Activated naive CD4-positive, alpha-beta T cell treated with Interleukin-2 at 50 U/mL for 16 hours (primary cell): ENCODE measurements at places on chromosomes 4 and X.

DNA sequence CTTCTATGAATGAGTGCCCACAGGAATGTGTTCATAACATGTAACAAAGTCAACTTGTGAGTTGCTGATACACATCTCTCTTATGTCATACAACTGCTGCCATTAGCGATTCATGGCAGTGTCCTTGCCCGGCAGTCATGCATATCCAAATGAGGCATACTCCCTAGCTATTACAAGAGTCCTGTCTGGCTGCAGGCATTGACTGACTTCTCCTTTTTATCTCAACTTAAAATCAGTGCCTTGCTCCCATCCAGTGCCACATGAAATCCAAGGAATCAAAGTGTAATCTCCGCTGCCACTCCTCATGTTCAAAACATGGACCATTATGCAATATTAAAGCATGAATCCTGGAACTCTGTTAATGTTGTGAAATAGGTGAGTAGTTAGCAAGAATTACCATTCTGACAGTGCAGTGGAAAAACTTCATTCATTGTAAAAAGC lies 348.9 kb upstream of the FTHL17 start:
- no peak for DNase-seq

- DNase-seq = no peak
Measured at GRCh38 chr4:110808351-110808878, 185.5 kb upstream of the PITX2 start.

GRCh38 chrX:17038681-17039161 lies 92.3 kb downstream of the REPS2 start:
- no peak for DNase-seq

DNA sequence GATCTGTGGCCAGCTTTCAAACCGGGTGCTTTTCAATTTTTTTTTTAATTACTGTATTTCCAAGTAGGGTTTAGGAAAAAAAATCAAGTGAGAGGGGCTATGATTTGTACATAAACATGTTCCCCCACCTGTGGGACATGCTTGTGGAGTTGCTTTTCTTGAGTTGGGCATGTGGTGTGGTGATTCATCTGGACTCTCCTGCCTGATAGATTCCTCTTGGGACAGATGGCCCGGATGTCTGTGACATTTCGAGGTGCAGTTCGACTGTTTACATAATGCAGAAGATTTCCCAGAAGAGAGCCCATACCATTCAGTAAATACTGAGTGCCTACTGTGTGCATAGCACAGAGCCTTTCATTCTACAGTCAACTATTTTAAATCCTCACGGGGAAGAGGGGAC lies 49.9 kb downstream of the DOCK11 start:
- DNase-seq = no peak

GRCh38 chrX:3713225-3713936 lies at the start of gene PRKX:
TSS of gene PRKX (minus strand) at chrX:3713649. CDS start at chrX:3713253, 396 bp downstream.
- DNase-seq = peak; percentile 71

- no peak for DNase-seq
Measured at GRCh38 chrX:13369256-13370030, 49.6 kb upstream of the ATXN3L start.

GRCh38 chr4:18518098-18518497 lies 496.5 kb upstream of the LCORL start:
- no peak for DNase-seq

DNA sequence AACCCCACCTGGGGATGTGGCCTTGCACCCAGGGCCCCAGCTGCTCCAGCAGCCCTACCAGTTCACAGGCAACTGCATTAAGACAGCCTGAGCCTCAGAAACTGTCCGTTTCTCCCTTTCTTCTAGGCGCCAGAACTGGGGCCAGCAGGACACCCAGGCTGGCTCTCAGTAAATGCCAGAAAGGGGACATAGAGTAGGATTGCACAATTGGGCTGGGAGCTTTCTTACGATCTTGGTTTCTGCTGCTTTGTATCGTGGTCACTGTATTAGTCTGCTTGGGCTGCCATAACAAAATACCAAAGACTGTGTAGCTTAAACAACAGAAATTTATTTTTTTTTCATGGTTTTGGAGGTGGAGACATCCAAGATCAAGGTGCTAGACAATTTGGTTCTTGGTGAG lies 48.4 kb downstream of the NALF2 start:
- DNase-seq = no peak

DNA sequence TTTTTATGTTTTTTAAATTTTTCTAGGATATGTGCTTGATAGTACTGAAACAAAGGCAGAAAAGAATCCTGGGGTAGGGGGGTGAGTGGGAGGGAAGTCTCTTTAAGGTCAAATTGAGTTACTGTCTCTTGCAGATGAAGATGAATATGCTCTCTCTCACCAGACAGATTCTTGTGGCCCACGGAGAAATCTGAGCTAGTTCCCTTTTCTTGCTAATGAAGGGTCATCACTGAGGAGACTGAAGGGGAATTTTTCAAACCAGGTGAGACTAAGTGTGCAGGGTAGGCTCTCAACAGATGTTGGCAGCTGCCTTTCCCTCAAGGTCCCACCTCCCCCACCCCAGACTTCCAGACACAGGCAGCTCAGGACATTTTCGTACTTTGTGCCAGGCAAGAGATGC lies 21.5 kb downstream of the FAM9C start:
- no peak for DNase-seq

DNA sequence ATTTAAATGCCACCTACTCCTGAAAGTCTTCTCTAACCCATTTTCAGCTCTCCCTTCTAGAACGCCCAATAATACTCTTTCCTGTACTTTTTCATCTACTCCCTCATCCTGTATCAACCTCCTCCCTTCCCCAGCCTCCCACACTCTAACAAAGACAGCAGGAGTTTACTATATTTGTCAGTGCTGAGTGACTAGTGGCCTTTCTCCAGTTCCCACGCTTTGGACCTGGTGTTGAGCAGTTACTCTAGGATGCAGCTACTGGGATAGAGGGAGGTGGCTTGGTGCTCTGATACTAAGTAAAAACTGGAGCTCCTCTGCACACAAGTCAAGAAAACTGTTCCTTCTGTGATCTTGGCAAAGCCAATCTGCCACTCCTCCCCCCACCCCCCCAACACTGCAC lies 36.1 kb upstream of the KLHL13 start:
- no peak for DNase-seq

GRCh38 chr4:22237155-22237751 lies 278.6 kb downstream of the ADGRA3 start:
- peak; percentile 1 for DNase-seq

GRCh38 chrX:3994315-3994714 lies 280.9 kb upstream of the PRKX start:
- DNase-seq = no peak

DNA sequence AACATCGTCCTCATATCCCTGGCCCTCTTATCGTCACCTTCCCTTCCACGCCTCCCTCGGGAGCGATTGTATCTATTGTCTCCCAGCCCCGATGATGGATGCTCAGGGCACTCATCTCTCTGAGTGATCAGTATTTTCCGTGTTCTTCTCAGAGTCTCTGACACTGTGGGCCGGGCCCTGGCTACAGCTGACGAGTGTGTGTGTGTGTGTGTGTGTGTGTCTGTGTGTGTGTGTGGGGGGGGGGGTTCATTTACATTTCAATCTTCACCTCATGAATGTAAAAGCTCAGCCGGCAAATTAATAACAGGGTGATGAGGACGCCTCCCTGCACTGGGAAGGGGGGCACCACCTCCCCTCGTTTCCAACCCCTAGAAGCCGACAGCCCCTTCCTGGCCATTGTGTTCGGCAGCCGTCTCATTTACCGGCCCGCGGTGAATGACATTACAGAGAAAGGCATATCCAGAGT lies 159.5 kb downstream of the SHOX start:
- no peak for DNase-seq

- DNase-seq = no peak
Measured at GRCh38 chr4:161525121-161525520, 638.7 kb downstream of the FSTL5 start.

DNA sequence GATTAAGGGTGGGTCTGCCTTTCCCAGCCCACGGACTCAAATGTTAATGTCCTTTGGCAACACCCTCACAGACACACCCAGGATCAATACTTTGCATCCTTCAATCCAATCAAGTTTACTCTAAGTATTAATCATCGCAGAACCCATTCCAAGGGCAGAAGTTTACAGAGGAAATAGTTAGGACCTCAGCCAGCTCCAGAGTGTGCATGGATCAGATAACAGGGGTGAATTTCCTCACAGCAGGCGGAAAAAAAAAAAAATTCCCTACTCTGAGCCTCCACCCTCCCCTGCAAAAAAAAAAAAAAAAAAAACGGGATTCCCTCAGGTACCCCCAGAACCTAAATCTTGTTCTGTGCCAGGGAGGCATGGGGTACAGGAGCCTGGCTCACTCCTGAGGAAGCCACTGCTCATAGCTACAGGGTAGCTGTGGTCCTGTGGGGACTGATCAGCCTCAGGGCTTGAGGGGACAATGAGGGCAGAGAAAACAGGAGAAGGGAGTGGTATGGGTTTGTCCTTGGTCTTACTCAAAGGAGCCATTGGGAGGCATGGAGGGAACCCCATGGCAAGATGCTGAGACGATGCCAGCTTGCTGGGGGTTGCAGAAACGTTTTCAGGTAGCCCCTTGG lies 113.0 kb downstream of the DHRSX start:
- no peak for DNase-seq

DNA sequence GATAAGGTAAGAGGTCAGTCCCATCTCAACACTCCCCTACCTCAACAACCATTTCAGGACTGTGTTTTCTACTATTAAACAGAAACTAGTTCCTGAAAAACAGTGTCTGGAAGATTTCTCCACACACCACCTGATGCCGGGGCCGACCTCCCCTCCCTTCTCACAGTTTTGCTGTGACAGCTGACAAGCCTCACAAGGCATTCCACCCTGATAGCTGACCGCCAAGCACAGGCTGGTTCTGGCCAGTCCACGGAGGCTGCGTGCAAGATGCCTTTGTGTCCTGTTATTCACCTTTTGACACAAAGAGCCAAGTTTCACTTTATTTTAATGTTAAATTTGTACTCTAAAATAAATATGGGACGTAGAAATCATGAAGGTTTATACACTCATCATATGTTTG lies 758.6 kb downstream of the PDHA2 start:
- DNase-seq = no peak

GRCh38 chr4:148034813-148035212 lies 302.9 kb downstream of the ARHGAP10 start:
- DNase-seq = no peak

- DNase-seq = no peak
Measured at GRCh38 chr4:124713185-124713592, 657 bp upstream of the ANKRD50 start.

DNA sequence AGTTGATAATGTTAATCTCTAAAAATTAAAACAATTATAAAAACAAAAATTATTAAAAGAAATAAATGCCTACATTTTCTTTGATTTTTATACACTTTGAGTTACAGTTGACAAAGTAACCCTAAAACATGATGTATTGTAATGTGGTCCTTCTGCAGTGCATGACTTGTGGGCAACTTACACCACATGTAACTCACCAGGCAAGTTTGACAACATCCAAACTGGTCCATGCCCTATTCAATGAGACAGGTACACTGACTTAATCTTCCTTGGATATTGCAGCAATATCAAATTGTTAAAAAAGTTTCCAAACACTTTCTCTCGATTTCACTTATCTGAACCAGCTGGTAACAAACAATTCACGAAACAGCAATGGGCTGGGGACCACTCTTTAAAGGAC lies 81.5 kb downstream of the FTHL17 start:
- DNase-seq = no peak

GRCh38 chr4:27908356-27908755 lies 1047.7 kb downstream of the STIM2 start:
- DNase-seq = no peak

DNA sequence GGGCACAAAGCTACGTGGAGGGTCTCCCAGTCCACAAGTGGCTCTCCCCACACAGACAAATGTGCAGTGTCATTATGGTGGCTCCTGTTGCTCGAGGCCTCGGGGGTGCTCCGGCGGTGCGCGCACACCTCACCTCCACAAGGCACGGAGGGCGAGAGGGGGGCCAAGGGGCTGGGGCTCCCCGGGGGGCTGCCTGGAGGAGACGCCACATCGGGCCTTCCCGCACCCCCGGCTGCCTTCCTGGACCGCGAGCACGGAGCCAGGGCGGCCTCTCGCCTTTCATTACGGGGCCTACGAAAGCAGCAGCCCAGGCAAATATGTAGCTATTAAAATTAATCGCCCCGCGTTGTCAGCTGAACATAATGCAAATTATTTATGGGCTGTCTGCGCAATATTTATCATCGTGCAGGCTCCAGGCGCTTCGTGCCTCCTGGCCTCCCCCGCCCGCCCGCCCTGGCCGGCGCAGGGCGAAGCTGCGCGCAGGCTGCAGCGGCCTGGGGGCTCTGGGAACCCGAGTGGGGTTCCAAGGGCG lies 70.8 kb upstream of the BCOR start:
- no peak for DNase-seq

GRCh38 chr4:52848254-52848653 lies 13.9 kb upstream of the RASL11B start:
- no peak for DNase-seq

DNA sequence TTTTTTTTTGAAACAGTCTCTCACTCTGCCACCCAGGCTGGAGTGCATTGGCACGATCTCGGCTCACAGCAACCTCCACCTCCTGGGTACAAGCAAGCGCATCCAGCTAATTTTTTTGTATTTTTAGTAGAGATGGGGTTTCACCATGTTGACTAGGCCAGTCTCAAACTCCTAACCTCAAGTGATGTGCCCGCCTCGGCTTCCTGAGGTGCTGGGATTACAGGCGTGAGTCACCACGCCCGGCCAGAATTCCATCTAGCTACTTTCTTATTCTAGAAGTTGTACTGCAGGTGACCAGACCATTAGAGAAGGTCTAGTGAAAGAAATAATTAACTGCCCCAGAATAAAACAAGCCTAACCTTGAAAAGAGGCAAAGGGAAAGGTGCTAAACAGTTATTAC lies 2.3 kb downstream of the LRBA start:
- DNase-seq = peak; percentile 18

- no peak for DNase-seq
Measured at GRCh38 chr4:120078216-120078615, 11.6 kb upstream of the MAD2L1 start.

DNA sequence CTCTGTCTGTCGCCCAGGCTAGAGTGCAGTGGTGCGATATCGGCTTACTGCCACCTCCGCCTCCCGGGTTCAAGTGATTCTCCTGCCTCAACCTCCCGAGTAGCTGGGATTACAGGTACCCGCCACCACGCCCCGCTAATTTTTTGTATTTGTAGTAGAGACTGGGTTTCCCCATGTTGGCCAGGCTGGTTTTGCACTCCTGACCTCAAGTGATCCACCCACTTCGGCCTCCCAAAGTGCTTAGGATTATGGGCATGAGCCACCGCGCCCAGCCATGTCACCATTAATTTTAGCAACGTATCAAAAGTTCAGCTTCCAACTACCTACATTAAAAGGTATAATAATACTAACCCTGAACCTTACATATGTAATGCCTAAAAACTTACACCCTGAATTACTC lies 940 bp upstream of the UTP3 start:
- peak; percentile 28 for DNase-seq

GRCh38 chr4:140084385-140084784 lies 69.6 kb downstream of the MAML3 start:
- DNase-seq = no peak
